ENCODE measurements at places on chromosomes 12 and 14.

DNA sequence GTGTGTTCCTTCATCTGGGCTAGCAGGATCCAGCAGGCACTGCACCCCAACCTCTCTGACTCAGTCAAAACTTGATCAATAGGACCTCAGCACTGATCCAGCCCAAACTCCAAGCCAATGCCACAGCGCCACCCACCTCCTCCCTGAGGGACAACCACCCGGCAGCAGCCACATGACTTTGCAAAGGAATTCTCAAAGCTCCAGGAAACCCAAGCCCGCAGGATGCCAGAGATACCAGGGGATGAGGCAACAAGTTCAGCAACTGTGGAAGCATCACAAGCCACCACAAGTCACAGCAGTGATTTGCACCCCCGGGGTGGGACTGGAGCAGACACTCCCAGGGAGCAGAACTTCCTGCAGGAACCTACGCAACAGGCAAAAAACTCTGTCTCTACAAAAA, 37.3 kb downstream of the ACTN1 start:
- DNase-seq = peak; percentile 89

DNA sequence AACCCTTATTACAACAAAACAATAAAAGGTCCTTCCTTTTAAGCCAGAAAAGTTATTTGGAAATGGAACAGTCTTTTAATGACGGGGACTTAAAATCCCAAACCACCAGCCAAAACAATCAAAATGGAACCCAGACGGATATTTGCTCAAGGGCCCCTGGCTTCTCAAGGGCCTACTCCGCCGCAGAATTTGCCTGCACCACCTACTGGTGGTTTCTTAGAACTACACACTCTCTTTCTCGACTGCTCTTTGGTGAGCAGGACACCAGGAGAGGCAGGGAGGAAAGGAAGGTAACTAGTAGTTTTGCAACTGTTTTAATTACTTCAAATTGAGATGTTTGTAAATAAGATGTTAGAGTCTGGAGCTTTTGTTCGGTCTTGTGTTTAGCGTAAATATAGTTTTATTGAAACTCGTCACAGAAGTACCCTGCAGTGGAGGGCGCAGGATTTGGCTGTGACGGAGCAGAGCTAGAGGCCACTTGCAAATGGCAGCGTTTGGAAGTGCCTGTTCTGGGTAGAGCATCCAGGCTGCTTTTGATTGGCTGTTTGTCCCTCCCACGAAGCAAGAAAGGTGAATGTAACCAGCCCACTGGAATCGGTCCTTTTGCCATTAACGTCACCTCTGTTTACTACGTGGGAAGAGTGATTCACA, 238.5 kb downstream of the CACNA1C start:
- no peak for DNase-seq

GRCh38 chr12:59717436-59717835, 121.6 kb downstream of the SLC16A7 start:
- no peak for DNase-seq

DNA sequence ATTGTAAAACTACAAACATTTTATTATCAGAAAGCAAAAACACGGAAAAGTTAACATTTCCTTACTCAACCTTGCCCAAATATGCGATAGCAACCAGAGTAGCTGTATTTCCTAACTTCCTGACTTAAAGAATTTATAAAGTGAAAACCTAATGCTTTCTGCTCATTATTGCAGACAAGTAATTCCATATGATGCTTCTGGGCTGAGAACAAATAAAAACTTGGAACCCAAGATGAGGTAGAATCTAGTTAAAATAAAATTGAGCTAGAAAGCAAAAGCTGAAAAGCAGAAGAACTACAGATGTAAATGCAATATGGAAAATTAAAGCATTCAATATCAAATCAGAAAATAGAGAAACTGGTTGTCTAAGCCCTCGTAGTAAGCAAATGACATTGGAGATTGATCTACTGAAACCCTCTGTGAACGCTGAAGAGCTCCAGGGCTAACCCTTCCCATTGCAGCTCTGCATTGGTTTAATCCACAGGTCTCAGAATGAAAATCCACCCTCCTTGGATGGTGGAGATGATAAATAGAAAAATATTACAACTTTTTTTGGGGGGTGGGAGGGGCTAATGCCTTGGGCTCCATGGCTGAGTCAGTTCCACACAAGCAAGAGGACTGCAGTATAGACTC, 40.7 kb downstream of the CORO1C start:
- no peak for DNase-seq

DNA sequence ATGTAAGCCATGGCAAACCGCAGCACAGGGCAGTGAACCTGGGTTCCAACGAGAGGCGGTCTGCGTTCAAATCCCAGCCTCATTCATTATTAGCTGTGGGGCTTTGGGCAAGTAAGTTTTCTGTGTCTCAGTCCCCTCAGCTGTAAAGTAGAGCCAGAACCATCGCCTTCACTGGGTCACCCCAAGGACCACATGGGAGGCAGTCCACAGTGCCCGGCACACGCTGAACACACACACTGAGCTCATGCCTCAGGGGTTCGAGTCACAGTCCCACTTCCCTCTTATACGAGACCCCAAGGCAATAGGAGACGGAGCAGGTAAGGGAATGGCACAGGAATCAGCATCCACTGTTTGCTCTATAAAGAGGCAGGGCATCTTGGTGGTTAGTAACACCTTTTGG, 19.1 kb downstream of the LRTM2 start:
- no peak for DNase-seq

- no peak for DNase-seq
Observed at GRCh38 chr14:41607966-41608663, 1.4 kb downstream of the LRFN5 start.

DNA sequence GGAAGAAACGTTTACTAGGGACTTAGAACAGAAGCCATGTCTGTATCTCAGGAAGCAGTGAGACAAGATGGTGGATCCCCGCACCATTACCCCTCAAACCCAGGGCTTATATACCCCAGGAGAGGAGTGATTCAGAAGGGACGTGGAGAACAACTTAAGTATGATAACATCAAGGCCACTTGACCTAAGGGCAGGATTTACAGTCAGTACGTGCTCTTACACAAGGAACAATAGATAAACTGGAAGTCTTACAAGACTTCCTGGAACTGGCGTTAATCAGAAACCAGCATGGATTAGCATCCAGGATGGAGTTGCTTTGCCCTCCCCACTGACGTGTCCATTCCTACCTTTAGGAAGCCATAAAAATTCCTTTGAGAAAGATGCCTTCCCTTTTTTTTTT, 8.6 kb upstream of the ETFBKMT start:
- no peak for DNase-seq

GRCh38 chr12:50119387-50119786, 7.4 kb downstream of the COX14 start:
- DNase-seq = no peak

GRCh38 chr12:90816353-90817089, 138.5 kb downstream of the CCER1 start:
- DNase-seq = peak; percentile 32

DNA sequence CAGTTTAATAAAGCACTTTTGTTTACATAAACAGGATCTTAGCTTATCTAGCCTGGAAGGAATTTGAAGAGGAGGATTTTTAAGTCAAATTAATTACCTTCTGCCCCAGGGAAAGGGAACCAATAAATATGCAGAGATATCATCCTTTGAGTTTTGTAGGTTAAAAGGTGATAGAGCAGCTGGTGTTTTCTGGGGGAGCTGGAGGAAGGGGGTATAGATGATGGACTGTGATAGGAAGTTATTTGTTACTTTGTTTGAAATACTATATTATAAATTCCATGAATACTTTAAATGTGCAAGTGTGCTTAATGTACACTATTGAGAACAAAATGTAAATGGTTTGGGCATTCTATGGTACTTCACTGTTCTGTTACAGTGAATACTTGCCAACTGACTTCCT, 55.2 kb downstream of the NPAS3 start:
- DNase-seq = no peak

DNA sequence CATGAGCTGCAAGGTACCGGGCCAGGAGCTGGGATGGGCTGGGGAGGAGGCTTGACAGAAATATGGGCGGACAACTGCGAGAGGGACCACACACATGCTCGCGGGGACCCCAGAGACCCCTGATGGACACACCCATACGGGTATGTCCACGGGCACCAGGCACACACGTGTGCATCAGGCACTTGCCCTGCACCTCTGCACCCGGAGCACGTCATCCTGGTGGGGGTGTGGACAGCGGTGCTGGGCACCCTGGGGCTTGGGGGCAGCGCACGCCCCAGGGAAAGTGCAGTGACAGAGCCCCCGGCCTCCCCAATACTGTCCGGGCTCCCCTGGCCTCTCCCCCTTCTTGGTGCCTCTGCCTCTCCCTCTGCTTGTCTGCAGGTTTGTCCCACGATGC, 1.7 kb upstream of the CRIP1 start:
- DNase-seq = no peak

DNA sequence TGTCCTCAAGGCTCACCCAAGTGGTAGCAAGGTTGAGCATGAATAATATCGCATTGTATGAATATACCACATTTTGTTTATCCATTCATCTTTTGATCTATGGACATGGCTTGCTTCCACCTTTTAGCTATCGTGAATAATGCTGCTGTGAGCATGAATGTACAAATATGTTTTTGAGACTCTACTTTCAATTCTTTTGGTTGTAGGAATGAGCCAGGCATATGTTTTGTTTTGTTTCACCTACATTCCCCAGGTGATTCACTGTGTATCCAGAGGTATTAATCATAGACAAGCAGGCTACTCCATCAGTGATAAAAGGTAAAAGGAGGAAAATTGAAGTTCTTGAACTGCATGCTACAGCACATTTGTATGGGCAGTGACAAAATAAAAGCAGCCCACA, 35.8 kb downstream of the CDKL1 start:
- DNase-seq = no peak

- DNase-seq = no peak
Observed at GRCh38 chr14:91139776-91140175, 25.9 kb downstream of the DGLUCY start.

DNA sequence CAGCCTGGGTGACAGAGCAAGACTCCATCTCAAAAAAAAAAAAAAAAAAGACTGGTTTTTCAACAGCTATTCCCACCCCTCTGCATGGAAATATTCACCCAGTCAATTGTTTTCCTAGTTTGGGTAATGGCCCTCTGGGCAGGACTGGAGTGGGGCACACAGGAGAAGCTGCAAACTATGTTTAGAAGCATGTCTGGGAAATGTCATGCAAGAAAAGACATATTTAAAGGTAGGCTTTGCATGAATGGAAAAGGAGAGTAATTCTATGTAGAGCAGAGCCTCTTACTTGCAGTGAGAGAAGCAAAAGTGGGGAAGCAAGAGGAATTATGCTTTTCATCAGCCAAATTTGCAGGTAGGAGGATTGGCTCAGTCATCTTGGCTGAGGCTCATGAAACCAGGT, 276.5 kb upstream of the PLEKHG7 start:
- DNase-seq = no peak
